Skeletal muscle tissue (tissue), 5 donors: ENCODE measurements at places on chromosomes 2 and 18. TPM values are rescaled to one million over a fixed set of nuclear protein-coding genes. Genes with fewer than 3 reads are reported as not detected.

GALNT13 gene
- total RNA-seq, result under 0.01 TPM

TEKT4 gene
- under 0.01 TPM for total RNA-seq

CCDC68 gene
- 0.52 TPM for total RNA-seq

LCT gene
- total RNA-seq, result not detected

TOGARAM2 gene
- total RNA-seq, result 0.52 TPM

ERFE gene
- total RNA-seq, result 4.2 TPM

SPC25 gene
- total RNA-seq, result 3.7 TPM

PRKAG3 gene
- 9.9 TPM for total RNA-seq

CD302 gene
- 9.9 TPM for total RNA-seq

ST3GAL5 gene
- 24.5 TPM for total RNA-seq

ME2 gene
- total RNA-seq, result 26.1 TPM
